A549 treated with AZD2906 at 1 μM for 4 hours (cell line): ENCODE measurements at places on chromosomes 13 and 19. TPM values are rescaled to one million over a fixed set of nuclear protein-coding genes. Genes with fewer than 3 reads are reported as not detected.

The UBE2L5 gene
- not detected in 5 replicates for total RNA-seq

The KIR2DL3 gene
- total RNA-seq = not detected in 5 replicates

The GIPR gene
- total RNA-seq = 2.0 to 3.3 TPM (median 2.9 TPM) in 5 replicates

The ZNF541 gene
- 0.03 to 0.06 TPM (median 0.05 TPM) in 4 of 5 replicates, not detected in the other for total RNA-seq

The STOML3 gene
- total RNA-seq = not detected in 5 replicates
